ENCODE measurements at places on chromosomes 12 and 14.

- peak; percentile 69 for DNase-seq
Observed at GRCh38 chr14:22471545-22472121, 117.4 kb downstream of the DAD1 start.

DNA sequence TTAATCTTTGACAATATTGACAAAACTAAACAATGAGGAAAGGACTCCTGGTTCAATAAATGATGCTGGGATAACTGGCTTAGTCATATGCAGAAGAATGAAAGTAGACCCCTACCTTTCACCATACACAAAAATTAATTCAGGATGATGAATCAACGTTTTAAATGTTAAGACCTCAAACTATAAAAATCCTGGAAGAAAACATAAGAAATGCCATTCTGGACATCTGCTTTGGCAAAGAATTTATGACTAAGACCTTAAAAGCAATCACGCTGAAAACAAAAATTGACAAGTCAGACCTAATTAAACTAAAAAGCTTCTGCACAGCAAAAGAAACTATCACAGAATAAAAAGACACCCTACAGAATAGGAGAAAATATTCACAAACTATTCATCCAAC lies 97.4 kb downstream of the LMNTD1 start:
- no peak for DNase-seq

- DNase-seq = peak; percentile 32
Observed at GRCh38 chr12:48788854-48789775, at the start of gene ADCY6. Gene ADCY6, minus strand, starts transcription at chr12:48789089. Its CDS starts 5,655 bp downstream, at chr12:48783434.

- DNase-seq = peak; percentile 53
Observed at GRCh38 chr12:108907839-108908351, 28.0 kb downstream of the DAO start.

GRCh38 chr12:101459642-101460346 lies 15.3 kb upstream of the SPIC start:
- DNase-seq = peak; percentile 15

GRCh38 chr12:53612978-53613377 lies 13.2 kb downstream of the ATF7 start:
- no peak for DNase-seq

GRCh38 chr12:54162741-54163140 lies 26.0 kb downstream of the SMUG1 start:
- no peak for DNase-seq

GRCh38 chr12:76927170-76927784 lies 48.5 kb upstream of the CSRP2 start:
- DNase-seq = peak; percentile 51

GRCh38 chr12:106416273-106416672 lies 58.7 kb downstream of the POLR3B start:
- DNase-seq = no peak

GRCh38 chr12:94421868-94422740 lies 37.6 kb downstream of the CEP83 start:
- peak; percentile 18 for DNase-seq

- no peak for DNase-seq
Observed at GRCh38 chr12:106865683-106866082, 90.0 kb upstream of the TMEM263 start.

- DNase-seq = no peak
Observed at GRCh38 chr12:6123258-6123657, 1.2 kb downstream of the VWF start.

- DNase-seq = peak; percentile 52
Observed at GRCh38 chr12:48985475-48985897, 7.4 kb downstream of the WNT1 start.

DNA sequence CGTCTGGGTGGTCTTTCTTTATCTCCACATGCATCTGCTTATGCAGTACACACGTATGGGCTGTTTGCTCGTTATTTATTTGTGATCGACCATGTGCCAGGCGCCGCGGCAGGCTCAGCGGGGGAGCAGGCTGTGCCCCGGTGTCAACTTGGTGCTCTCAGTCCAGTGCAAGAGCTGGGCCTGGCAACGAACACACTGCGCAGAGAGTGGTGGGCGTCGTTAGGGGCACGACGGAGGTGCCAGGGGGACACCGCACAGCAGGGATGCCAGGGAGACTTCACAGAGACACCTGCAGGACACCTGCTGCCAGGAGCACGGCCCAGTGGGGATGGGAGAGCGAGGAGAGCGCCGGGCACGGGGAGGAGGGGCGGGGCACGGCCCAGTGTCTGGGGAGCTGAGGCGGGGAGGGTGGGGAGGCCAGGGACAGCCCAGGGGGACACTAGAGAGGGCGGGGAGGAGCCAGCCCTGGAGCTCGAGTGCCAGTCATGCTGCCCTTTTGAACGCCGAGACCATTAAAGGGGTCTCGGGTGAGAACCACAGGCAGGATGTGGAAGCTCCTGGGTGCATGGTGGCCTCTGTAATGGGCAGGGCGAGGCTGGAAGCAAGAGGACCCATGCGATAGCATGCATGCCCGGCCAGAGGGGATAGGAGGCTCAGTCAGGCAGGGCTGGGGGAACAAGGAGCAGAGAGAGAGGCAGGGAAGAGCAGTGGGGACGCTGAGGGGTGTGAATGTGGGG lies 652 bp upstream of the LRCOL1 start:
- DNase-seq = no peak

- no peak for DNase-seq
Observed at GRCh38 chr12:2960390-2960956, 1.3 kb downstream of the TEAD4 start.

DNA sequence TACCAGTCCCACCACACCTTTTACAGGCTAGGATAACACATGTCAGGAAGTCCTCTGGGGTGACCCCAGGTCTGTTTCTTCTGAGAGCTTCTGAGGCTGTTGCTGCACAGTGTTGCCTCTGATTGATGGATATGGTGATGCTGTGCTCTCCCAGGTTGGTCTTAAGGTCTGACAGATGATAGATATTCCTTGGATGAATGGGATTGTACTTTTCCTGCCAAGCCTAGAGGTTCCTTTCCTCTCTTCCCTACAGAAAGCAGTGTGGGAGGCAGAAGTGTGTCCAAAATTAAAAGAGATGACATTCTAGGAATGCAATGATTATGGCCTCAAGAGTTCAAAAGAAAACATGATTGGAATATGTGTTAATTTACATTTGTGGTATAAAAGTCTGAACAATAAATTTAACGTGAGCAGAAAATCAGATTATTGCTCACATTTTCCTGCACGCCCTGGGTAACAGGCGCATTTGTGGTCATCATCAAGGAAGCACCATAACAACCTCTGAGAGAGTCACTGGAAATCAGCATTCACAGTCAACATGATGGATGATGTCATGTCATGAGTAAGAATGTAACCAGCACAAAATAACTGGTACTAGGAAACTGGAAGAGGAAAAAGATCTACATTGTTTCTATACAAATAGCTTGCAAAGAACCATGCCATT lies 73.7 kb downstream of the BBS10 start:
- no peak for DNase-seq

GRCh38 chr12:71780237-71780822 lies 25.7 kb downstream of the RAB21 start:
- peak; percentile 63 for DNase-seq

DNA sequence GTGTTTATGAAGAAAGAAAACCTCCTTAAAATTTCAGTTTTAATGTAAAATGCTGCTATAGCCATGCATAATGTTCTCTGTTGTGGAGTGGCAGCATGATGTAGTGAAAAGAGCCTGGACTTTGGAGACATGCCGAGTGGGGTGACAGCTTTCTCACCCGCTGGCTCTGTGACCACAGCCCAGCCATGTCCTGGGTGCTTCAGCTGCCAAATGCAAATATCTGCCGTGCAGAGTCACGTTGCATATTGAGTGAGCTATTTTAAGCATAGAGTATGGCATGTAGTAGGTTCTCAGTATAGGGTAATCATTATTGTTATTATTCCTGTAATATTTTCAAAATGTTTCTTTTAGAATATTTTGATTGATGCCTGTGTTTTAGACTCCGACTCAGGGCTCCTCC lies 15.5 kb upstream of the TCTN2 start:
- no peak for DNase-seq

- DNase-seq = peak; percentile 67
Observed at GRCh38 chr12:116672842-116673516, 64.9 kb downstream of the SPRING1 start.

DNA sequence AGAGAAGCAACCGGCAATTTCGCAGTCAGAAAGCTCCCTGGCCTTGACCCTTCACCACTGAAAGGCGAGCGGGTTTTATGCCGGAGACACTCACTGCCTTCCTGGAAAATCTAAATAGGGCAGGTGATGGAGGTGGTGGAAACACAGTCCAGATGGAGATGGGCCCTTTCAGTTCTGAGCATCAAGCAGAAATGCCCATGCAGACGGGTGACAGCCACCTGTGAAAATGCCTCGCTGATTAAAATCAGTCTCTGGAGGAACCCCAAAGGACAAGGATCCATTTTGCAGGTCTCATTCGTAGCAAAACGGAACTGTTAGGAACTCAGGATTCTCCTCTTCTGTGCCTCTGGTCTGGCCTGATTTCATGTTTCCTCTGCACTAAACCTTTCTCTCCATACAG lies 74.2 kb downstream of the FZD10 start:
- no peak for DNase-seq

- DNase-seq = peak; percentile 48
Observed at GRCh38 chr14:54329082-54329695, 67.6 kb upstream of the CDKN3 start.

- DNase-seq = peak; percentile 14
Observed at GRCh38 chr12:70849265-70849960, 71.1 kb downstream of the PTPRR start.

- no peak for DNase-seq
Observed at GRCh38 chr14:40842816-40843215, 763.9 kb upstream of the LRFN5 start.

GRCh38 chr12:57370072-57370471 lies 60.8 kb downstream of the R3HDM2 start:
- no peak for DNase-seq

DNA sequence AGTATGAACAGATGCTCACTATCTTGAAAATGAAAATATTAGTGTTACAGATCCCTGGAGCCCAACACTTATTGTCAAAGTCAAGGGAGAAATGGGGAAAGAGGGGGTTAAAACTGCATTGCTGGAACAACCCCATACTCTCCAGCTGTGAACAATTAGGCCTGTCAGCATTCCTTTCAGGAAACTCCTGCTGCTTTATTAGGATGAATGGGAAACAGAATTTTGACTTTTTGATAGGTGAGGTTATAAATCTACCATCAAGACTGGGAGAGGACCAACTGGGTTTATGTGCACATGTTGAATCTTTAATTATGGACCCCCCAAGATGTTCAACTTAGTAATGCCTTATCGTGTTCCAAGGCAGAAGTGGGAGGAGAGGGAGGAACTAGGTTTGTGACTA lies 85.0 kb downstream of the TMTC1 start:
- DNase-seq = no peak

- no peak for DNase-seq
Observed at GRCh38 chr14:24063263-24063836, 8.0 kb upstream of the CPNE6 start.

DNA sequence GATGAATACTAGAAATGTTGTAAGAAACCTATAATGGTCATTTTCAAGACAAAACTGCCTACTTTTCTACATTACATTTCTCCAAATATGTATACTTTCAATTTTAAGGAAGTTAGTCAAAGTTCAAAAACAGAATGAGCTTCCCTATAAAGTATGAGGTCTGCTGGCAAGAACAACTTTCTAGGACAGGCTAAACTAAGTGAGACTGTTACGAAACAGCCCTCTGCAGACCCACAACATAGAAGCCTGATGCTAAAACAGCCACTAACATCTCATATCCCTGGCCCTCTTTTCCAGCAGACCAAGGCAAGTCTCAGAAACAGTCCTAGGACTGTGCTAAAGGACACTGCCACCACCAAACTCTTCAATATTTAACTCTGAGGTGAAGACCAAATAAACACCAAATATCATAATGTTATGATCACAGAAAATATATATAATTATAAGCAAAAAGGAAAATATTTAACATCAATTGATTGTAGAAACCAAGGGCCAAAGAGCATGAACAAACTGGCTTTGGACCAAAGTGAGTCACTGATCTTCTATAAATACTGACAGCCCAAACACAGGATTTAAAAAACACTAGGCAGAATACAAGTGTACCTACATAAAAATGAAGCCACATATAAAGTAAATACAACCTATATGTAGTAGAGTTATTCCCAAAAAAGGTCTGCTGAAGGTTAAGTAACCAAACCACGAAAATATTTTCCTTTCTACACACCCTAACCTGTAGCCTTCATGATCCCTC lies 27.7 kb downstream of the PPP4R3A start:
- DNase-seq = peak; percentile 76

DNA sequence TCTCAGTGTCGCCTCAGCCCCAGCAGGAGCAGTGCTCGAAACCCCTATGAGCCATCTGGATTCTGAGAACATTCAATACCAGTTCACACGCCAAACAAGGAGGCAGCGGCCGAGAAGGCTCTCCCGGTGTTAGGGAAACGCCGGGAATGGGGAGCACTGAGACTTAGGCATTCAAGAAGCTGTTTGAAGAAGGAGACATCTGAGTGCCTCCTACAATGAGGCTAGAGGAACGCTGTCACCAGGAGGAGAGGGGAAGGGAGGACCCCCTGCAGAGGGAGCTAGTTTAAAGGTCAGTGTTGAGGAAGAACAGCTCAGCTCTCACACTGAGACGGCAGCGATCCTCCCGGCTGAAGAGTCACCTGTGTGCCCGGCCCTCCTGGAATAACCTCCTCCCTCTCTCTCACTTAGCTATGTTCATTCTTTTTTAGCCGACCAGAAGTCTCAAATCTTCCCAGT lies 69.9 kb downstream of the SERPINA3 start:
- no peak for DNase-seq

GRCh38 chr14:101552786-101553231 lies 8.5 kb upstream of the DIO3 start:
- no peak for DNase-seq

DNA sequence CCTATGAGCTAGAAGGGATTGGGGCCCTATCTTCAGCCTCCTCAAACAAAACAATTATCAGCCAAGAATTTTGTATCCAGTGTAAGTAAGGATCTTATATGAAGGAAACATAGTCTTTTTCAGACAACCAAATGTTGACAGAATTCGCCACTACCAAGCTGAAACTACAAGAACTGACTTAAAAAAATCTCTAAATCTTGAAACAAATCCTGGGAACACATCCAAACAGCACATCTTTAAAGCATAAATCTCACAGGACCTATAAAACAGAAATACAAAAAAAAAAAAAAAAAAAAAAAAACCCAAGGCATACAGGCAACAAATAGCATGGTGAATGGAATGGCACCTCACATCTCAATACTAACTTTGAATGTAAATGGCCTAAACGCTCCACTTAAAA lies 41.3 kb upstream of the LMNTD1 start:
- DNase-seq = no peak

DNA sequence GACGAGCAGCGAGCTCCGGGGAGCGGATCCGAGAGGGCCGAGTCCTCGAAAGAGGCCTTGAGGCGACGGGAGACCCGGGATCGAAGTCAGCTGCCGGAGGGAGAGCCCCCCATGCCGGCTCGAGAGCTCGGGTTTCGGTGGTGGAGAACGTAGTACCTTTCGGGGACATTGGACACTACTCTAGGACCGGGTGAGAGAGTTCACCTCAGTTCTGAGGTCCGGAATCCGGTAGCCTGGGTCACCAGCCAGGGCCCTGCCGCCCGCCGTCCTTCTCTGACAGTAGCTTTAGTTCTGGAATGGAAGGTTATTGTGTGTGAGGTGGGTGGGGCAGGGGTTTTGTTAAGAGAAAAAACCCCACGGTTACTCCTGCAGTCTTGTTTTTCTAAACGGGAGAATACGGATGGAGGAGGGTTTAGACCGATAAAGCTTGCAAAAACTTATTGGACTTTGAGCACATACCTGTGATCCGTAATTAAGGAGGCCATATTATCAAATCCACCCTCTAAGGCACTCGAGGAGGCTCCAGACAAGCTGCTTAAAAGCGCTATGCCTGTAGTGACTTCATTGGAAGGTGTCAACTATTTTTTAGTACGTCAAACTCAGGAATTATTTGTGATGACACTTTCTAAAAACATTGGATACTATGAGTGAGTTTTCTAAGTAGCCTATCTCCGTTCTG lies 765 bp downstream of the SCYL2 start:
- peak; percentile 44 for DNase-seq
